ENCODE measurements at places on chromosomes 11 and 22.

DNA sequence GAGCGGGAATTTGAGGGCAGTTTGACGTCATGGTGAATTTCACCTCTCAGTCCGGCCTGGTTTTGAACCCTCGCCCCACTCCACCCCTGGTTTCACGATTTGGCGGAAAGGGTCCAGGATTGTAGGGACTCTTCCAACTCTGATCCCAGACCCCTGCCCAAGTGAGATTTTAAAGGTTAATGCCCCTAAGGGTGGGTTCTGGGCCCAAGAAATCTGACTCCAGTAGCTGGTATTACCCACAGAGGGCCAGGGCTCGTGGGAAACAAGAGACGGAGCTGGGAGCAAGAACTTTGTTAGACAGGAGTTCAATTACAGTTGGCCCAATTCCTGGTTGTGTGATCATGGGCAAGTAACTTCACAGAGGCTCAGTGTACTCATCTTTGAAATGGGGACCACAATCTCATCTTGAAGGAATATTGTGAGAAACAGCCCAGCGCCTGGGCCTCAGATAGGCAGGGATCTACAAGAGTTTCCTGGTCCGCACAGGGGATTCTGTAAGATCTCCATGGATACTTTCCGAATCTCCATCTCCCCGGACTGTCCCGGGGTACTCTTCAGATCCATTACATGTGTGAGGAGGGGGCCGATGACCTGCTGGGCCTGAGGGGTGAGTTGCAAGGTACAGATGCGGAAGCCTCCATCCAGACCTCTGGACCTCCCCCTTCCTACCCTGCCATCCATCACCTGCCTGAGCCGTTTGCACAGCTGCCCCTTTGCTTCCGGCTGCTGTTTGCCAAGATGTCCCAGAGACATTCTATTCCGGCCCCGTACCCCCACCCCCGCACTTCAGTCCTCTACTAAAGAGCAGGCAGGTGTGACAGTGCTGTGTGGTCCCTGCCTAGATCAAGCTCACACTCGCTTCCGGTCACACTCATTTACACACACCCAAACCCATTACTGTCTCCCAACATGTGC lies 687 bp upstream of the CALCA start:
- no peak for DNase-seq

DNA sequence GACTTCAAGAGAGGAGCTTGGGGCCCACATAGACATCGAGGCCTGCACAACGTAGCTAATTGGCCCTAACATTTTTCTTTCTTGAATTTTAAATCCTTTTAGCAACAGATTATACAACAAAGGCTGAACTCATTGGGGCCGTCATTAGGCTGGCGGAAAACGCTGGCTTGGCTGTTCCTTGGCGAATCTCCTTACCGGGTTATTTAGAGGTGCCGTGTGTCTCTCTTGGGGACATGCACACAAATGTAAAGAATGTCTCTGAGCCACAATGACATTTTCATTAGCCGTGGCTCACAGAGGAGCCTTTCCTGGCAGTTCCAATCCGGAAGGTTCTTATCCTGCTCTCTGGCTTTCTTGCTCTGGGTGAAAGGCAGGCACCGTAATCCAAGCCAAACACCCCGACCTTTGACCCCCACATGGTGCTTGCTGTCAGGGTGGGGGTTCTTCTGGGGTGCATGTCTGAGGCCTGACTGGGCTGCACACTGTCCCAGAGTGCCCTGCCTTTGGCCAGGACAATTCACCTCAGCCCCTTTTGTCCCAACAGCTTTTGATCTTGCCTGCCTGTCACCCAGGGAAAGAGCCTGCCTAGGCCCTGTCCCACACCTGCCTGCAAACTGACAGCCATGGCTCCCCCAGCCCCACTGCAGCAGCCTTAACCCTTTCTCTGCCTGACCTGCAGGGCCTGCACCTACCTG lies 9.2 kb upstream of the FGF3 start:
- no peak for DNase-seq

DNA sequence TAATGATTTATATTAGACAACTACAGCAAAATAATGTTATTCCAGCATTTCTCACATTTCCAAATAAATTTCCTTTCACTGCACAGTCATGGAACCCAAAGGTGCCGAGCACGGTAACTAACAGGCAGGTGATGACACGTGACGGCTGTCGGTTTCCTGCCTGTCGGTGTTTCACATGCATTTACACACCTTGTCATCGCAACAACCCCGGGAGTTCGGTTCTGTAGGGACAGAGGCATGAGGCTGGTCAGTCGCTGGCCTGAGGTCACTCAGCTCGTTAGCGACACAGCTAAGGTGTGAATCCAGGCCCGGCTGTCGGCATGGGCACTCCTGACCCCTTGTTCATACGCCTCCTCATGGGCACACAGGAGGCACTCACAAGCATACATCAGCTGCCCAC lies 9.9 kb downstream of the DNAL4 start:
- DNase-seq: no peak

GRCh38 chr11:12924650-12925049 lies 84.5 kb upstream of the RASSF10 start:
- DNase-seq: no peak

GRCh38 chr11:130043575-130043974 lies 26.1 kb upstream of the APLP2 start:
- no peak for DNase-seq

DNA sequence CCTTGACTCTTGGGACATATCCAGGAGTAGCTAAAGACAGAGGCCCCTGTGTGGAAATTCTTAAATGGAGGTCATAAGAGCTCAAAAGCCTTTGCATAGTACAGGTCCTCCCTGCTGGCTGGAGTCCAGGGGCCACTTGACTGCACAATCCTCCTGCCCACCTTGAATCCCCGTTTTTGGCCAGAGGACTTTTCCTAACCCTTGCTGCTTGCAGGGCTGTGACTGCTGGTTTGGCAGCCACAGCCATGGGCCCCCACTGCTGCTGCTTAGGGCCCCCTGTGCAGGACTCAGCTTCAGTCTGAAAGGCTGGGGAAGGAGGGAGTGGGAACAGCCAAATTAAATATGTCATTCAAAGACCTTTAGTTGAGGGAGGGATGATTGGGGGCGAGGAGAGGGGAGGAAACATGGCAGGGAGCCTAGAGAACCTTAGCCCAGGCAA lies 33.4 kb downstream of the ARHGAP1 start:
- no peak for DNase-seq

GRCh38 chr11:8327761-8328192 lies 64.1 kb upstream of the LMO1 start:
- no peak for DNase-seq

GRCh38 chr11:110434952-110435779 lies 5.4 kb downstream of the FDX1 start:
- DNase-seq: no peak

GRCh38 chr11:2129699-2130366 lies 9.4 kb downstream of the IGF2 start:
- DNase-seq: no peak

DNA sequence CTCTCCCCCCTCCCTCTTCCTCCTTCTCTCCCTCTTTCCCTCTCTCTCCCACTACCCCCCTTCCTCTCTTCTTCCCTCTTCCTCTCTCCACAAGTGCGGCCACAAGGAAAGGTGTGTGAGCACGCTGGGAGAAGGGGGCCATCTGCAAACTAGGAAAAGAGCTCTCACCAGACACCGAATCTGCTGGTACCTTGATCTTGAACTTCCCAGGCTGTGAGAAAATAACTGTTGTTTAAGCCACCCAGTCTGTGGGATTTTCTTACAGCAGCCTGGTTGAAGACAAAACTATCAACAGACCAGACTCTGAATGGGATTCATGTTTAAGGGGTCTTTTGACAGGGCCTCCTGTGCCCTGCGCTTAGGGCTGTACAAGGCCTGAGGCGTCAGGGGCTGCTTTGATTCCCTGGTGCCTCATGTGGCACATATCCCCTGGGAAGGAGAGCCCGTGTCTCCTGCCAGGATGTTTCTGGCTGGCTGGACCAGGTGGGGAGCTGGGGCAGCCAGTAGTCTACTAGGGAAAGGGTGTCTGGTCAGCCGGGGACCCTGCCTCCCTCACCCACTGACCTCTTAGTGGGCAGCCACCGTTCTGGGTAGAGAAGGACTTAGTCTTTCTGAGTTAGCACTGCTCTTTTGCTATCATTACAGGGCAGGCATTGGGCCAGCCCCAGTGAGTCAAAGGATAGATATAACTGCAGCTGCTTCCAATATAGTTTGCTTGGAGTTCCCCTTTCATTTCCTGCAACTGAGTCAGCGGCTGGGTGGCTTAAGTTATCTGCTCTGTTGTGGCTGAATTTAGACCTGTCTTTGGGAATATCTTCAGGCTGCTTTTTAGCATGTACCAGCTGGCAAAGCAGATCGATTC lies 6.2 kb downstream of the PANX1 start:
- DNase-seq: peak; percentile 52

DNA sequence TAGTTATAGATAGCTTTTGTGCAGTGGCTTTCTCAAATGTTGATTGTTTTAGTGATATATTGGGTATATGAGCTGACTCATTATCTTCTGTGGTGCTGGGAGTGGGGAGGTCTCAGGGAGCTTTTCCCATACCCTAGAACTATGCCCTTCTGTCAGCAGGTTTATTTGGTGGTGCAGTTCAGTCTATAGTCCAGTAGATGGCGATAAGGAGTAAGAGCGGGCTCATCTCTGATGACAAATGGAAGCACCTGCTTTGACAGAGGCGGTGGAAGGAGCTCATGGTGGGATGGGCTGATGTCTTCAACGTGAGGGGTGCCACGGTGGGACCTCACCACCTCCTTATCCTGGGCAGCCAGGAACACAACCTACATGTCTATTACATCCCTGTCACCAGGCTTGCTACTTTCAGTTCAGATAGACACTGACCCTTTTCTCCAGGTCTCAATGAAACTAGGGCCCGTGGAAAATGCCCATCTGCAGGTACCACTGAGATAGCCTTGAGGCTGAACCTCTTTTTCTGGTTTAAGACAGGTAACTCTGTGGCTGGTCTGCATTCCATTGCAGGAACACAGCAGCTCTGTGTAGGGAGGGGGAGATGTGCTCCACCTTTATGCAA lies 13.0 kb upstream of the OR6A2 start:
- peak; percentile 9 for DNase-seq

DNA sequence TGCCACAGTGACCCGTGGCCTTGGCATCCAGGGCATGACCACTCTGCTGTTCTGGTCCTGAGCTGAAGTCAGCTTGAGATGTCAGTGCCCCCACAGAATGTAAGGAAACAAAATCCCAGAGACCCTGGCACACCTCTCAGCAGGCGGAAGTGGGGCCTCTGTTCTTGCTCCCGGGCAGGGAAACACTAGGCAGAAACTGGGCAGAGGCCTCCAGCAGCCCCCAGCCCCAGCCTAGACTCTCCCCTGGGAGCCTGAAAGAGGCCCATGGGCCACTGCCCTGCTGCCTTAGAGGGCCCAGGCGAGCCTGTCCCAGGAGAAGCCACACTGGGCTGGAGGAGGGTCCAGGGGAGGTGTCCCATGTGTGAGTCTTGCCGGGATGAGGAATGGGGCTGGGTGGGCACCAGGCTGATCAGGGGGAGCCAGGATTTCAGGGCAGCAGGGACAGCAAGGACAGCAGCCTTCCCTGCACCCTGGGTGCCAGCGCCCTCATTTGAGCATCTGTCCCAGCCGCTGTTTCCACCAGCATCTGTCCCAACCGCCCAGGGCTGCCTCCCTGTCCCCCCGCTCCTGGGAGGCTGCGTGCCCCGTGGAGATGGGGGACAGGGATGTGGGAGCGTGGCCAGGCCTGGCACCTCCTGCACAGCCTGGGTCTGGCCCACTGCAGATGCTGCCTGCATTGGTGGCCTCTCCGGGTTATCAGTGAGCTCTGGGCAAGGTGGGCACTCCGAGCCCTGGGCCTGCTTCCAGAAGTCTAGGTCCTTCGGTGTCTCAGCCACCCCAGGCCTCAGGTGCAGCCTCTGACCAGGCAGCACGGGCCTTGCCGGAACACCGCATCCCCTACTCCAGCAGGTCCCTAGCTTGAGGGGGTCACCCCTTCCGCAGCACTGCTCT lies 1072.4 kb downstream of the BRD1 start:
- DNase-seq: no peak

- no peak for DNase-seq
Measured at GRCh38 chr11:25423436-25424199, 908.3 kb upstream of the ANO3 start.

DNA sequence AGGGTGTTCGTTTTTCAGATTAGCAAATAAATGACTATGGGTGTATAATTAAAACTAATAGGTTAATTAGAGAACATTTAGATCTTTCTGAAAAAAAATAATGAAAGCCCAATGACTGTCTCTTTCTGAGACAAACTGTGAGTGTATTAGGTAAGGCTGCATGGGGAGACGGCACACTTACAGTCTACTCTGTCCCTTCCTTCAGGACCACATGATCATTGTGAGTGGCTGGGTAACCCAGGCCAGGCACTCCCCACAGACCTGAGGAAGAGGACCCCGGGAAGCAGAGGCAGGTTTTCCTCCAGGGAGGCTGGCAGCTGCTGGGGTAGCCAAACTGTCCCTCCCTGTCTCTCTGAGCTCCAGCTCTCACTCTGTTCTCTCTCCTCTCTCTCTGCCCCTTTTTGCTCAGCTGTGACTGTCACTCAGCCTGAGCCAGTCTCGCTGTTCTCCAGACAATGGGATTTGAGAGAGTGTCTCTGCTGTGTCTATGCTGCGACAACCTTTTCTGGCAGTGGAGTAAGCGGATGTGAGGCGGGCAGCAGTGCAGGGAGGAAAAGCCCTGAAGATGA lies 83.1 kb upstream of the NCAM1 start:
- DNase-seq: no peak

- DNase-seq: no peak
Measured at GRCh38 chr22:42608823-42609361, 5.8 kb downstream of the POLDIP3 start.

GRCh38 chr11:17063171-17064002 lies 14.1 kb downstream of the RPS13 start:
- peak; percentile 76 for DNase-seq

DNA sequence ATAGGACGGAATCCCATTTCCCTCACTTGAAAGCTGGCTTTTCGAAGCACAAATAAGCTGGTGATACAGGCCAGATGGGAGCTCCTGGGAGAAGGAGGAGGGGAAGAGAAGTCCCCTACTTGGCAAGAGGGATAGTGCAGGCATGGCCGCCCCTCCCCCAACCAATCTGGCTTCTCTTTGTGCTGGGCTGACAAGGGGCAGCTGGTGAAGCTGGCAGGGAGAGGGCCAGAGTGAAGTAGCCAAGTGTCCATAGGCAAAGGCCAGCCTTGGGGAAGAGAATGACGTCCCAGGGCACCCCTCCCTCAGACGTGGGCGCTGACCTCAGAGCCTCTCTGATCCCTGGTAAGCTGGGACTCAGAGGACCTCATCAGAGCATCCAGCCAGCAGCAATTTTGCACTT lies 78.7 kb upstream of the GRAMD1B start:
- no peak for DNase-seq

Measured in activated CD4-positive, alpha-beta T cell treated with anti-CD3 and anti-CD28 coated beads, Interleukin-2, amount 50 U/mL, for 48 hours (primary cell).